ENCODE measurements at places on chromosomes 16 and 17.

DNA sequence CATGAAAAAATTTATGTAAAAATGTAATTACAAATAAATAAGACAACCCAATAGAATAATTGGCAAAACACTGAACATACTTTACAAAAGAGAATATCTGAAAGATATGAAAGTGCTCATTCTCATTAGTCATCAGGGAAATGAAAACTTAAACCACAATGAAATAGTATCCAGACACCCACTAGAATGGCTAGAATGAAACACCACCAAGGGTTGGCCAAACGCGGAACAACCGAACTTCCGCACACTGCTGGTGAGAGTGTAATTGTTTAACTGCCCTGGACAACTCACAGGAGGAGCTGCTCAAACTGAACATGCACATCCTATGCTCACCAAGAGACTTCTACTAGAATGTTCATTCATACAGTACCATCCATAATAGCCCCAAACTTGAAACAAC is 5.8 kb upstream of the ZDHHC7 start:
- DNase-seq, result no peak

- no peak for DNase-seq
Measured at GRCh38 chr17:53321651-53322050, 501.1 kb upstream of the KIF2B start.

- no peak for DNase-seq
Measured at GRCh38 chr17:78705071-78705470, 77.0 kb downstream of the CYTH1 start.

- no peak for DNase-seq
Measured at GRCh38 chr17:74214484-74215341, 1.3 kb downstream of the TTYH2 start.

DNA sequence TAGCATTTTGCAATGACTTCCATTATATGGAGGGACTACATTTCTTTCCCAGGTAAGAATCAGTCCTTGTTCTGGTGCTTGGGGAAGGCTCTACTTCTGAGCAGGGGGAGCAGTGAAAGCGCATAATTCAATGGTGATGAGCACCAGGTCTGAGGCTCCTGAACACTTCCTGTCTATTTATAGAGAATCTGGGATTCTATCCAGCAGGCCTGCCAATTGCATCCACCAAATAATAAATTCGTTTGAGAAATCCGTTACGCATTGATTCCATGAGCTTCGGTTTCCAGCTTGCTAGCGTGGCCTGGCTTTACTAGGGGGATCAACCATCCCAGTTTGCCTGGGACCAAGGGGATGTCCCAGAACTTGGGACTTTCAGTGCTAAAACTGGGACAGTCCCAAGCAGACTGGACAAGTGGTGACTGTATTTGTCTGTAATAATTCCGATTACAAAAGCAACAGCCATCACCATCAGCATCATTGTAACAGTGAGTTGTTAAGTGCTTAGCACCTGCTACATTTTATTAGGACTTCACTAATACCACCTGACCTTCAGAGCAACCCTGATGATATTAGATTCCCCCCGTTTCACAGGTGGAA is 349.9 kb downstream of the MAF start:
- DNase-seq, result no peak

GRCh38 chr16:71352466-71352865 is 6.1 kb upstream of the CALB2 start:
- DNase-seq, result no peak

- DNase-seq, result no peak
Measured at GRCh38 chr17:77287432-77288068, 146.8 kb downstream of the SEC14L1 start.

Measured in stimulated activated CD8-positive, alpha-beta memory T cell treated with anti-CD3 and anti-CD28 coated beads, Interleukin-12 subunit alpha, Interleukin-12 subunit beta, amount 100 ng/mL, for 1 hour (primary cell).